MCF 10A (cell line): ENCODE measurements at places on chromosomes 2 and 18.

DNA sequence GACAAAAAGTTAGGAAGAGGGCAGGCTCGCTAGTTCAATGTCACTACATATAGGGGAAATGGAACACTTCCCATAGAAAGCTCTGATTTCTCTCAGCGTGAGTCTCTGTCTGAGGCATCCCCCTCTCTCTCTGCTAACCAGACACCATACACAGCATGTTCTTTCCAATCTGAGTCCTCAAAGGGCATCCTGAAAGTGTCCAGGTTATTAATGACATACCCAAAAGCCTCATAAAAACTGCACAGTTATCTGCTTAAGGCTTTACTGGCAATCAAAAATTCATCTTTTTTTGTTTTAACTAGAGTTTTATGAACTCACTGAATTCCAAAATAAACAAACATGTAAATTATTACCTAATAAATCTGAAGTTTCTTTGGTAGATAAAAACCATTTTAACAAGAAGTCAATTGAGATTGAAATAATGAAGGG, 137.4 kb downstream of the AFF3 start:
- DNase-seq = no peak

GRCh38 chr2:211664321-211664720, 874.3 kb downstream of the ERBB4 start:
- DNase-seq = no peak

GRCh38 chr2:174337337-174338146, 2.8 kb downstream of the SP9 start:
- no peak for DNase-seq

DNA sequence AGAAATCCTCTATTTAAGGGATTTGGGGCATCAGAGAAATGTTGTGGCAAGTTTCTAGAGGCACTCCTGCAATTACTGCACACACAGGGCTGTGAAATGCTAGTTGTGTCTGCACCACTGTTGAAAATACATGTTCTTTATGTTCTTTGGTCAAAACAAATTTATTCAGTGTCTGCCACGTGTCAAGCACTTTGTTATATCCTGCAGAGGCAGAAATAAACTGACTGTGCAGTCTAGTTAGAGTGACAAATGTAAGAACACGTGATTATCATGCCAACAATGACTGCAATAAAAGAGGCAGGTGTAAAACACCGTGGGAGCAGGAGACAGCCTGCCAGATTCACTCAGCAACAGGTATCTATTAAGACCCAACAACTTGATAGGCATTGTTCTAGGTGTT, 423.3 kb downstream of the LRP1B start:
- DNase-seq = no peak

- DNase-seq = no peak
Observed at GRCh38 chr2:70962211-70962884, 16.1 kb upstream of the ANKRD53 start.

DNA sequence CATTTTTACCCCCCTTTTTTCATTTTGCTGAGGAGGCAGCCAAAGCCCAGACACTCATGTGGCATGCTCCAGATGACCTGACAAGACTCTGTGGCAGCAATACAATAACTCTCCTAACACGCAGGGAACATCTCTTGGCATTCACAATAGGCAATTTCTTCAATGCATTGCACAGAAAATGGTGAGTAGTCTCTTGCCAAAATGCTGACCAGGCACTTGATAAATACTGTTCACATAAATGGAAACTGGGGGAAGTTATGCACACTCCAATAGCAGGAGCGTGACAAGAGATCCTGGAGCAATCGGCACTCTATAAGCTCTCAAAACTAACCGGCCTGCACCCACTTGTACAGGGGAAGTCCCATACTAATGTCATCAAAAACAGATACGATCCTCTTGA, 66.3 kb downstream of the NBAS start:
- no peak for DNase-seq
